Left kidney (tissue), 8 donors: ENCODE measurements at places on chromosomes 7 and 10.

DNA sequence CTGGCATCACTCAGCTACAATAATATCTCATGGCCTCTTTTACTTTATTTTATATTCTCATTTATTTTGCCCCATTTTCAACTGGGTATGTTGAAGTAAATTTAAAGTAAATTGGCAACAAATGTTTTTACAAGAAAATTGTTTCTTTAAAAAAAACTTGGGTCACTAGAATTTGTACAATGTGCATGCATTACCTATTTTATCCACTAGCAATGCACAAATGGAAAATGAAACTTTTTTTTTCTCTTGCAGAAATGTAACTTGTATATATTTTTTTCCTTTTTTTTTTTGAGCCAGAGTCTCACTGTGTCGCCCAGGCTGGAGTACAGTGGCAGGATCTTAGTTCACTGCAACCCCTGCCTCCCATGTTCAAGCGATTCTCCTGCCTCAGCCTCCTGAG lies 10.3 kb upstream of the H2AZ2 start:
- DNase-seq = no peak

GRCh38 chr7:18166002-18166401 lies 138.4 kb upstream of the PRPS1L1 start:
- DNase-seq = no peak

DNA sequence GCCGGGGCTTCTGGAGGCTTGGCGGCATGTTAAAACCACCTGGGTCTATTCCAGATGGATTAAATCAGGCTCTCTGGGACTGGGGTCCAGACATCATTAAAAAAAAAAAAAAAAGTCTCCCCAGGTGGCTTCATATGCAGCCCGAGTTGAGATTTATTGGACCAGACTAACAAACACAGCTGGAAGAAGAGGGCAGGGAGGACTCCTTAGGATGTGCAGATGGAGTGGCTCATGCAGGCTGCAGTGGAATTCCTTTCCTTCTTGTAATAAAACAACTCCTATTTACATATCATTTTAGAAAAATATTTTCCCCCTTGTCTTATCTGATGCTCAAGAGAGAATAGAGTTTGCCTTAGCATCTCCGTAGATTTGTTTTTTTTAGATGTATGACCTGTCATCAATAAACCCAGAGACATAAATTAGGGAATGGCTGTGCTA lies 238.1 kb downstream of the CAMK1D start:
- no peak for DNase-seq

- DNase-seq = no peak
Measured at GRCh38 chr7:79664884-79665676, 211.6 kb upstream of the MAGI2 start.

- DNase-seq = no peak
Measured at GRCh38 chr10:79024720-79025198, 44.0 kb upstream of the ZMIZ1 start.

DNA sequence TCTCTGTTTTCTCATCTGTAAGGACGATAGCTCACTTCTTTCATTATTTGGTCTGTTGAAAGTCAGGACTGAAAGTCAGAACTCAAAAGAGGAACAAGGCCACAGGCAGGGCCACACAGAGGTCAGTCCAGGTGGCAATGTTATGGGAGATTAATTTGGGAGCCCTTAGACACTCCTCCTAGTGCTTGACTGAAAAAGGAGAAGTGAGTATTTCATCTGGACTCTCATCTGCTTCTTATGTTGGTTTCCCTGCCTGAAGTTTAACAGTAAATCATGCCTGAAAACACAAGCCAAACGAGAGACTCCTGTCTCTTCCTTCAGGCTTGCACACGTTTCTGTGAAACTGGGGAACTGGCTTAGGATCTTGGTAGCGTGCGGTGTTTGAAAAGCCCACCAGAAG lies 248.5 kb downstream of the BUB3 start:
- no peak for DNase-seq

GRCh38 chr7:157897681-157898080 lies 560.9 kb downstream of the DNAJB6 start:
- DNase-seq = no peak

DNA sequence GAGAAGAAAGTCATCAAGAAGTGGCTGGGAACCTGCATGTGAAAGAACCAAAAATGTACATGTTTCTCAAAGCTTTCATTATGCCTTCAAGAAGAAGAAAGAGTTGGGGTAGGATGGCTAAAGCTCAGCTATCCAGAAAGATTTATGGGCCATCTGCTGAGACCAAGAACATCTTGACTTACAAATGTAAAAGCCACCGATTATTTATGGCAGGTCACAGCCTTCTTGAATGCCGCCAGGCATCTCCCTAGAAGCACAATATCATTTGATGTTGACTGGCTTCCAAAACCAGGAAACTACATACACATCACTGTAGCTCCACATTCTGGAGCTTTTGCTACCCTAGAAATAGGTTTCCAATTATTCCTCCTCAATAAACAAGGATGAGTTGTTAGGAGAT lies 254.2 kb upstream of the AOAH start:
- DNase-seq = no peak

DNA sequence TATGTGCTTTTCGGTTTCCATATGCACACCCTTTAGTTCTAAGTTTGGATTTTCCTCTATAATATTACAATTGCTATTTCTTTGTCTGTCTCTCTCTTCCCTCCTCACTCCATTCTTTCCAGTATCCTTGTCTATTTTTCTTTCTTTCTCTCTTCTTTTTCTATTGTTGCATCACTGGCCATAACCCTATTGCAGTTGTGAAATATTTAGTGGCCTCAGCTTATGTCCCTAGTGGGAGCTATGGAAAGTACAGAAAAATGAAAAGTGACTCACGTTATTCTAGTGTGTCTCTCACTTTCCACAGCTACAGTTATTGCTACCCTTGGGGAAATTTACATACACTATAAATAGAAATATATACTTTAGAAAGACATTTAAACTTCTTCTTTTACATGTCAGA lies 59.1 kb downstream of the CNTNAP2 start:
- no peak for DNase-seq

- peak; percentile 53 for DNase-seq
Measured at GRCh38 chr7:117982071-117983055, 109.1 kb upstream of the CTTNBP2 start.
